ENCODE measurements at places on chromosomes 12 and 14. TPM values are rescaled to one million over a fixed set of nuclear protein-coding genes. Genes with fewer than 3 reads are reported as not detected.

The MNAT1 gene
- total RNA-seq: 56.2 TPM

The FGF6 gene
- total RNA-seq: not detected

The NXPH4 gene
- total RNA-seq: 0.82 TPM

The VRTN gene
- total RNA-seq: not detected

- DNase-seq: no peak
Measured at GRCh38 chr12:123109319-123109772, 41.5 kb downstream of the PITPNM2 start.

DNA sequence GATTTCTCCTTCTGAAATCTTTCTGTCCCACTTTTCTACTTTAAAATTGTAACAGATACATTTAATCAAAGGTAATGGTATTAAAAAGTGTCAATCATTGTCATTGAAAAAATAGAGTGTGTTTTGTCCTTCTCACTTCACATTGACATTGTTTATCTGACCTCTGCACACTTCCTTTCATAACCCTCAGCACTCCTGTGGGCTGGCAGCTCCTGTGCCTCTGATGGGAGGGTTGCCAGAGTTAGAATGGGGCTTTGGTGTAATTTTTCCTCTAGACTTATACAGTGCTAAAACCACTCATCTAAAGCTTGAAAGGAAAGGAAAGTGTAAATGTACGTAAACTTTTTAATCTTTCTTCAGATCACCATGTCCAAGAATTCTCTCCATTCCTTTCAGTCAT is 23.7 kb downstream of the KCNA1 start:
- DNase-seq: no peak

DNA sequence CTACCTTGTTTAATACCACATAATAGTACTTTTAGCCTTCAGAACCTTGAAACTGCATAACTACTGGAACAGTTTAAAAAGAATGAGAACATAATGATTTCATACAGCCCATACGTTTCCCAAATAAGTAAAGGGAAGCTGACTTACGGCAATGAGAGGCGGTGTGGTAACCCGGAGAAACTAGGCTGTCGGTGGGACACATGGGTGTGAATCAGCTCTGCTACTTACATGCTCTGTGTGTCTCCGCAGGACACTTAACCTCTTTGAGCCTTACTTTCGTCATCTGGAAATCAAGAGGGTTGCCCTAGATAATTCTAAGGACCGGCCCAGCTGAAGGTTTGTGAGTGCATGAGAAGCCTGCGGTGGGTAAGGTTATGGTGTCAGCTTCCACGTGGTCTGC is 49.3 kb upstream of the PLEKHG3 start:
- DNase-seq: no peak

DNA sequence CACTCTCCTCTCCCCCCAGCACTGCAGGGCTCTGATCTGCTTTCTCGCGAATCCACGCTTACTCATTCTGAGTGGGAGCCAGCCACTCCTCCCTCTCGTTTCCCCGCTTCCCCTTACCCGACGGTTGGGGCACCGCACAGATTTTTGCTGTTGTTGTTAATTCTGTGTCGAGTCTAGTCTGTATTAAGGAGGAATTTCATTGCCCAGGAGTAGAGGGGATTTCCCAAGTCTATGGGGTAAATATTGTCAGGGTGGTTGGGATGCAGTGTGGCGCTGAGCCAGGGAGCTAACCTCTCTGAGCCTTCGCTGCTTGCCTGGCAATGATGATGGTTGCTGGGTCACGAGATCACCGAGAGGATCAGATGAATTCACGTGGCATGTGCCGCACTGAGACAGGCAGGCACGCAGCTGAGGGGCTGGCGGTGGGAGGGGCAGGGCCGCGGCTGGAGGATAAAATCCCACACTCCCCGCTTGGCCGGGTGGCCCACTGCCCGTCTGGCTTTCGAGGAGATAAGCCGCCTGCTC is 18.5 kb downstream of the NCOR2 start:
- DNase-seq: no peak

- DNase-seq: no peak
Measured at GRCh38 chr14:63406333-63406732, 87.6 kb upstream of the GPHB5 start.

- DNase-seq: no peak
Measured at GRCh38 chr14:105326891-105327694, 12.5 kb downstream of the PACS2 start.

GRCh38 chr14:87992346-87992717 is 650 bp downstream of the GALC start:
- no peak for DNase-seq

GRCh38 chr12:92141591-92142121 is 4.0 kb downstream of the BTG1 start:
- DNase-seq: no peak

DNA sequence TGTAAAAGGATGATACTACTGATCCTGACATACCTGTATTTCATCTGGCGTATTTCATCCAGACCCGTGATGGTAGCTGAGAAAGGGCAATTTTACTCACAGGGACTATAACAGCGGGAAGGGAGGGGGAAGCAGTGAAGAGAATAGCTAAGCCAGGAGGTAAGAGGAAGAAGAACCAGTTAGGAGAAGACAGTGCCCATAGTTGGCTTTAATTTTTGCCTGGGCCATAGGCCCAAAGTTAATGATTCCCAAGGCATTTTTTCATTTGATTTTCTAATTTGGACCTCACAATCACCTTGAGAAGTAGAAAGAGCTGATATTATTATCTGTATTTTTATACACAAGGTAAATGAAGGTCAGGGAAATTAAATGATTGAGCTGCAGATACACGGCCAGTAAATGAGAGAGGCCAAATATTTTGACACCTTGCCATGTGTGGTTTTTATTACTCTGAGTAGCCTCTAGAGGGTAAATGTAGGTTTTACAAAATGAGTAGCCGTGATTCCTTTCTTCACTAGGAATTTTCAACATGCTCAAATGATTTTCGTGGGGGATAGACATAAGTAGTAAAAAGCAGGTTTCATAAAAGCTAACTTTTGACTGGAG is 382.2 kb downstream of the FUT8 start:
- no peak for DNase-seq

DNA sequence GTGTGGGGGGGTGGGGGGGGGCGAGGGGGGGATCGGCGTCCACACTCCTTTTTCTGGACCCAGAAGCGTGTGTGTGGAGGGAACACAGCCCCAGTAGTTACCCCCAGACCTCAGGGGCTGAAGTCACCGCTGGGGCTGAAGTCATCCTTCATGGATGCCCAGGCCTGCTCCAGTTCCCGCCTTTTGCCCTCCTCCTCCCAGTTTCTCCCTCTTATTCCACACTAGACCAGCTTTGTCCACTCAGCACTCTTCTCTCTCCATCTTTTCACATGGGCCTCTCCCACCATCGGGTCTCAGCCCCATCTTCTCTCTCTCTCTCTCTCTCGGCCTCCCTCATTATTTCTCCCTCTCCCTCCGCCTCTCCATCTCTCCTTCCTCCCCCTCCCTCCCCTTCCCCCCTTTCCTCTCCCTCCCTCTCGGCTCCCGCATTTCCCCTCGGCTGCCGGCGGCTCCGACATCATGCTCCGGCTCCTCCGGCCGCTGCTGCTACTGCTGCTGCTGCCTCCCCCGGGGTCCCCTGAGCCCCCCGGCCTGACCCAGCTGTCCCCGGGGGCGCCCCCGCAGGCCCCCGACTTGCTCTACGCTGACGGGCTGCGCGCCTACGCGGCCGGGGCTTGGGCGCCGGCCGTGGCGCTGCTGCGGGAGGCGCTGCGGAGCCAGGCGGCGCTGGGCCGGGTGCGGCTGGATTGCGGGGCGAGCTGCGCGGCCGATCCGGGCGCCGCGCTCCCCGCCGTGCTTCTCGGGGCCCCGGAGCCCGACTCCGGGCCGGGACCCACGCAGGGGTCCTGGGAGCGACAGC is at the start of gene P3H3:
P3H3 (plus strand) TSS at position 426 of the 799 bp plus-strand sequence; CDS start at position 460, 34 bp downstream.
- DNase-seq: no peak

Measured in activated T-helper 2 cell treated with anti-CD3 and anti-CD28 coated beads, Interferon-gamma antibody, Interleukin-2, Interleukin-4, amounts not matched to agents 10 μg/mL and 5 μg/mL and 100 μg/mL, durations not matched to agents 14 hours and 24 hours and 36 hours (primary cell).